ENCODE measurements at places on chromosomes 2 and 18.

DNA sequence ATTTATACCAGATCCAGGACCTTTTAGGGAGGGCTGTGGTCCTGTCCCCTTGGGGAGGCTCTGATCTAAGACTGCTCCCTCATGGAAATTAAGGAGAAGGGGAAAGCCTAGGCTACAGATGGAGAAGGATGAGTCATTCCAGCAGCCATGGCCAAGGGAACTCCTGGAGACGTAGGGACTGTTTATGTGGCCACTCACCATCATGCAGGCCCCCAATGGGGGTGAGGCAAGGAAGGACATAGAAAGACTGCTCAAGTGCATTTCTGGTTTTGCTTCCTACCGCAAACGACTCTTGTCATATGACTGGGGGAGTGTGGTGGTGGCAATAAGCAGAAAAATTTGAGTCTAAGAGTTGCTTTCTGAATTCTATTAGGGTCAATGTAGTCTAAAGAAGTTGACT, 54.0 kb upstream of the CYP1B1 start:
- no peak for DNase-seq

DNA sequence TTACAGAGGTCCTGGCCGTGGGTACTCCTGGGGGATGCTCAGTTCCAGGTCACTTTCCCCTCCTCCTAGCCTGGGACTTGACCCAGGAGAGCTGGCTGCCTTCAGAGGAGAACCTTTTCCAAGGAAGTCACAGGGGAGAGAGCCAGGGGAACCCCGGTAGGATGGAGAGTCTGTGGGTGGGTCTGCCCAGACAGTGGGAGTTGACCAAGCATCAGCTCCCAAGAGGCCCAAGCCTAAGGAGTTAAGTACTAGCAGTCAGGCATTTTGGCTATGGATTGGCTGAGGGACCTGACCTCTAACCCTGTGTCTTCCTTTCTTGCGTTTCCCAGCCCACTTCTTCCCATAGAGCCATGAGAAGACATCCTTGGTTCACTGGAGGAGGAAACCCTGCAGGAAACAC, 48.8 kb upstream of the PLB1 start:
- DNase-seq, result no peak

DNA sequence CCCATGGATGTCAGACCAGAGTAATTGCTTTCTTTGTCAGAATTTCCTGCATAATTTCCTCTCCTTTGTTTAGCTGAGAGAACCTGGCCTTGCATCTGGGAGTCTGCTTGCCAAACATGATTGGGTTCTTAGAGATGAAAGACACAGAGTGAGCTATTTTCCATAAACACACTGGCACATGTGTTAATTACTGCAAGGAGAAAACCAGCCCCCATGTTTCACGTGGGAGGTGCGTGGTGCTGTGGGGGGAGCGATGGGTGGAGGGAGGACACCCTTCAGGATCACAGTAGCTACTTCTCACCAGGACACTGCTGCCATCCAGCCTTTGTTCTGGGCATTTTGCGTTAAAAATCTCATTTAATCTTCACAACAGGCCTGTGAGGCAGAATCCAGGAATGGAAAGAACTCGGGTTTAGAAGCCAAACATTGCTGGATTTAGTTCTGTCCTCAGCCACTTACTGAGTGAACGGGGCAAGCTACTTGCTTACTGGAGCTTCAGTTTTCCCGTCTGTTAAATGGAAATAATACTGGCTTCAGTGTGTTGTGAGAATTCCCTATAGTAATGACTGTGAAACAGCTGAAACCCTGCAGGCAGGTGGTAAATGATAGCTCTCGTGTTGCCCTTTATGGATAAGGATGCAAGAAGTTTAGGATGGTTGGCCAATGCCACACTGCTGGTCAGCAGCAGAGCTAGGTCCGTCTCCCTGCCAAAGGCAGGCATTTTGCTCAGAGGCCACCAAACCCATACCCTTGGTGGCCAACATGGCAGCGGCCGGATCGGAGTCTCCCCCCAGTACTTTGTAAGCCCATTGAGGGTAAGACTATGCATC, 100.1 kb upstream of the ASAP2 start:
- no peak for DNase-seq

DNA sequence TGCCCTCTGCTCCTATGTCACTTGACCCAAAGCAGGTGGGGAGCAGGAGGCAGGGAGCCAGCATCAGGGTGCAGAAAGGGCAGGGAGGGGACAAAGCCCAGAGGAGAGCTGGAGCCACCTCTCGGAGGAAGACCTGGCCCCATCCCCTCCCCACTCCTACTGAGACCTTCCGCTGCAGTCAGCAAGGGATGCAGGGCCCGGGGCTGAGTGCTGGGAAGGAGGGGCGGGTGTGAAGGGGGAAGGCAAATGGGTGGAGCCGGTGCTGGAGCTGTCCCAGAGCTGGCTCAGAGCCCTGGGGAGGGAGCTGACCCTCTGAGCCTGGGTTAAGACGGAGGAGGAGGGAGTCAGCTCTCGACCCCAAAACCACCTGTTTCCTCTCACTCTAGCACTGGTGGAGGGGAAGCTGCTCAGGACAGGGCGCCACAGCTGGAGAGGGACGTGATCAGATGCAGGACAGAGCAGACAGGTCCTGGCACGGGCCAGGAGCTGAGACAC, 33.8 kb downstream of the HS1BP3 start:
- DNase-seq, result no peak
